ENCODE measurements at places on chromosomes 16 and 17.

GRCh38 chr16:67868290-67868689, 4.6 kb upstream of the EDC4 start:
- DNase-seq, result no peak

GRCh38 chr17:62321451-62321850, 58.9 kb upstream of the EFCAB3 start:
- no peak for DNase-seq

DNA sequence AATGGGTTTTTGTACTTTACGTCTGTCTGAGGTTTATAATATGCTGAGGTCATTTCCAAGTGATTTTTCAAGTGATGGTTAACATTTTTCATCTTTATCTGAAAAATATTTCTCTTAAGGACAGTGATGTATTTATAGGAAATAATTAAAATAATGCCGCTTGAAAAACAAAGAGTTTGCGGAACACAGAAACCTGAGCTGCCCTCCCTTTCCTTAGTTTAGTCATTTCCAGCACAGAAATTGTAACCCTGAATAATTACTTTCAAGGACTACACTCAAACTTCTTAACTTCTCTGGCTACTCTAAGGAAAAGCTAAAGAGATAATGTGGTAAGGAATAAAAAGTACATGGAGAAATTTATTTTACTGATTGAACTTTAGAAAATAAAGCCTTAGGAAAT, 54.6 kb downstream of the MRTFB start:
- no peak for DNase-seq

DNA sequence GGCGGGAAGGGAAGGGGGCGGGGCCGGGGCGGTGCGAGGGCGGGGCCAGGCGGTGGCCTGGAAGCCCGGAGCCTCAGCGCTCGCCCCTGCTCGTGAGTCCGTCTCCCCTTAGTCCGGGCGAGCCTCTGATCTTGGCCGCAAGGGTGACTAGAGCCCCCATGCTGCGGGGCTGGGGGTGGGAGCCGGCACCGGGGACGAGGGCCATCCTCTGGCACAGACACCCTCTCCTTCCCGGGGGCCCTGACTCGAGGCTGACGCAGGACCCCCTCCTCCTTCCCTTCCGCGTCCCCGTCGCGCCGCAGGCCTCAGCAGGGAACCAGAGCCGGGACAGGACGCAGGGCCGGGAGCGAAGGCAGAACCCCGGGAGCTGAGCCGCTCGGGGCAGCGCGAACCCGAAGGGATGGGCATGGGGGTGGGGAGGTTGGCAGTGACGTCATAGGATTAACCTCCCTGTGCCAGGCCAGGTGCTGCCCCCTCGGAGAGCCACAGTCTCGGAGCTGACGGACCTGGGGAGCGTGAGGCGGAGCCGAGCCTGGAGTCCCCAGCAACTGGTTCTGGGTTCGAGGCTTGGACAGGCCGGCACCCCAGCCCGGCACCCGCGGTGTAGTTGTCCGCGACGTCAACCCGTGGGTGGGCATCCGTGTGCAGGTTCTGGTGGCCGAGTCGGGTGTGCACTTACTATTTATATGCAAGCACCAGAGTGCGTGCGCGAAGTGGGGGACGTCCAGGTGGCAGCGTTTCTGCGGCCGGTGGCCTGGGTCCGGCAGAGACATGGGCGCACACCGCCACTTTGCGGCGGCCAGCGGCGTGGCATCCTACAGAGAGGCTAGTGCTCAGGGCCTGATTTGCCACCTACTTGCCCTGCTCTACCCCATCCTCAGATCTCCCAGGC, 503 bp upstream of the PLCD3 start:
- peak; percentile 91 for DNase-seq

DNA sequence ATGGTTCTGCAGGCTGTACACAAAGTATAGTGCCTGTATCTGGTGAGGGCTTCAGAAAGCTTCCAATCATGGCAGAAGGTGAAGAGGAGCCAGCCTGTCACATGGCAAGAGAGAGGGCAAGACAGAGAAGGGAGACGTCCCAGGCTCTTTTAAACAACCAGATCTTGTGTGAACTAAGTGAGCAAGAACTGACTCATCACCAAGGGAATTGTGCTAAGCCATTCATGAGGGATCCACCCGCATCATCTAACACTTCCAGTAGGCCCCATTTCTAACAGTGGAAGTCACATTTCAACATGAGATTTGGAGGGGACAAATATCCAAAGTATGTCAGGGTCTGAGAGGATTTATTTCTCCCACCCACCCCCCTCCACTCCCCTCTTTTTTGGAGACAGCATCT, 56.2 kb upstream of the ELAC2 start:
- DNase-seq, result no peak

DNA sequence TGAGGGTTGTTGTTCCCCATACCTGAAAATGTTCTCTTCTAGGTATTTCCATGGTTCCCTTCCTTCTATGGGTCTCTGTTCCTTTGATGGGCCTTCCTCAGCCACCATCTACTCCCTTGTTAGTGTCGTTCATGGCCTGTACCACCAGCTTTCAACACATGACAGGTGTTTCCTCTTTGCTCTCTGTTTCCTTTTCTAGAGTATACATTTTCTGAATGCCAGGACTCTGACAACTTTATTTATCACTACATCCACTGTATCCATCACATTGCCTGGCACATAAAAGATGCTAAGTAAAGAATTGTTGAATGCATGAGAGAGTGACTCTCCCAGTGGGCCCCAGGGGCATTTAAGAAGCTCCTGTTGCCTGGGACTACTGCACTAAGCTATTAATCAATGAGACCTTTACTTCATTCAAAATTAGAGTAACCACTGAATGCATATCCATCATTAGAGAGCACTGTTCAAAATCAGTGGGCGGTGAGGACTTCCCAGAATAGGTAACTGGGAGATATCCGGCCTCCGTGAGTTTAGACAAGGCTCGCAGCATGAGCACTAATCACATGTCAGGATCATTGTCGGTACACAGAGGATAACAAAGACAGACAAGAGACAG, 255.0 kb downstream of the CBLN1 start:
- no peak for DNase-seq

DNA sequence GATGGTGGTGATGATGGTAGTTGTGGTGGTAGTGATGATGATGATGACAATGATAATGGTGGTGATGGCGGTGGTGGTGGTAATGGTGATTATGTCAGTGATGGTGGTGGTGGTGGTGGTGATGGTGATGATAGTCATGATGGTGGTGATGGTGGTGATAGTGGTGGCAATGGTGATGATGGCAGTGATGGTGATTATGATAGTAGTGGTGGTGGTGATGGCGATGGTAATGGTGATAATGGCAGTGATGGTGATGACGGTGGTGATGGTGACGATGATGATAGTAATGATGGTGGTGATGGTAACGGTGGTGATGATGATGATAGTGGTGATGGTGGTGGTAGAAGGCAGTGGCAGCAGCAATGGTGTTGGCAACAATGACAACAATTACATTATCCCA, 55.3 kb downstream of the RBFOX3 start:
- no peak for DNase-seq

DNA sequence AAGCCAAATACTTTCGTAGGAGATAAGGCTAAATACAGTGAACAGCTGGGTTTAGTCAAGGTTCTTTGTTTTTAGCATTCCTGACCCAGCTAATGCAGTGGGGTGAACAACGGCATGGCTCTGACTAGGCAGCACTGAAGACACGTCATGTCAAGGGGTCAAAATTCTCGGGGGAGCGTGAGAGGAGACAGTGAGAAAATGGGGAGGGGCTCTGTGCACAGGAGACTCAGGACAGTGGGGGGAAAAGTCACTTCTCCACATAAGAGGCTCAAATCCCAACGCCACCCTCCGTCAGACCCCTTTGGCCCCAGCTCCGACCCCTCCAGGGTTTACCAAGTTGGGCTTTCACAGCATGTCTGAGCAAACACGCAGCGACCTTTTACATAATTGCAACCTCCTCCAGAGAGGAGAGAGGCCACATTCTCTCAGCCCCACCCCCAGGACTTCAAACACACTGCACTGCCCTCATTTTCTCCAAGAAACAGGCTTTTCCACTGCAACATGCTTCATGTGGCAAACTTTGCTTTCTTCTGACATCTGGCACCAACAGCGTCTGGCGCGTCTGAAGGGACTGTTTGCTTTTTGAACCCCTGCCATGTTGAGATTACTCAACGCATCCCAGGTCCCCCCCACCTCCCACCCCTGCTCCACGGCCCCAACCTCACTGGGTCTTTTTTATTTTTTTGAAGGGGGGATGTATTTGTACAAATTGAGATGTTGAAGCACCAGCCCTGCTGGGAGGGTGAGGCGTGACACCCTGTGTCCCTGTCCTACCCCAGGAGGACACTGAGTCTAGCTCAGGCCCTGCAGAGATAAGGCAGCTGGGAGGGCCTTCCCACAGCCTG, 30.0 kb downstream of the AXIN2 start:
- no peak for DNase-seq

GRCh38 chr17:75270966-75271232, at the start of gene MIF4GD:
TSS of gene MIF4GD (minus strand) at chr17:75271231. CDS start at chr17:75270195, 1,036 bp downstream.
- DNase-seq, result no peak

GRCh38 chr17:3658784-3659449, 9.5 kb downstream of the TAX1BP3 start:
- no peak for DNase-seq

GRCh38 chr17:57672971-57673370, 72.1 kb downstream of the CCDC182 start:
- DNase-seq, result no peak

DNA sequence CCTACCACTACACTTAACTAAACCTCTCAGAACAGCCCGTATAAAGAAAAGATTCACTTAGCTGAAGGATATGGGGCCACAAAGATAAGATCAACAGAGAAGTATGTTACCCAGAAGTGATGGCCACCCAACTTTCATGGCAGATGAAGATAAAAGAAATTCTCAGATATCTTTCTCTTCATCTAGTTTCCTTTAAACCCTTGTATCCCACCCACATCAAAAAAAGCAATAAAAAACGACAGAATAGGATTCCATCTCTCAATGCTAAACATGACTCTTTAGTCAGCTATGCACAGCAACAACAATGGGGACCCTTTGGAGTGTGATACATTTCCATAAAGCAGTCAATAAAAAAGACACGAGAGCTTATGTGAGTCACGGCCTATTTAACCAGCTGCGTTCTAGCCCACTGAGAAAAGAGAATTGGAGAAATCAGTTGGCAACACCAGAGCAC, 86.6 kb downstream of the SNX11 start:
- no peak for DNase-seq

GRCh38 chr16:80852261-80852872, 48.0 kb upstream of the CDYL2 start:
- peak; percentile 41 for DNase-seq
